ENCODE measurements at places on chromosomes 11 and 22. TPM values are rescaled to one million over a fixed set of nuclear protein-coding genes. Genes with fewer than 3 reads are reported as not detected.

Gene GGT5
- 2.0 TPM for total RNA-seq

Gene TAF10
- total RNA-seq: 14.0 TPM

Gene SLC5A1
- total RNA-seq: not detected

Gene OR8D4
- 0.25 TPM for total RNA-seq

Gene OVOL1
- under 0.01 TPM for total RNA-seq

Gene FAT3
- total RNA-seq: 115 TPM
